Chondrocyte (in vitro differentiated cells): ENCODE measurements at places on chromosomes 5 and 9.

DNA sequence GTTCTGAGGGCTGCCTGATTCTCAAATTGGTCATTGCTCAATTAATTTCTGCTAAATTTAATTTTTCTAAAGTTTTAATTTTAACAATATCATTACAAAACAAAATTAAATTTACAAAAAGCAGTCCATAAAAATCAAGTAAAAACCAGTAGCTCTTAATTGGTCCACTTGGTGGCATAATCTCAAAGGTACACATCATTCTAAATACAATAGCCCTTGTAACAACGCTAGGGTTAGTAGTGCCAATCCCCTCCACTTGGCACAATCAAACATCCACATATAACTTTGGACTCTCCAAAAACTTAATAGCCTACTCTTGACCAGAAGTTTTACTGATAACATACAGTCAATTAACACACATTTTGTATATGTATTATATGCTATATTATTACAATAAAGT, 1.9 kb upstream of the NDUFB6 start:
- no peak for DNase-seq

- no peak for DNase-seq
Measured at GRCh38 chr9:87386490-87387025, 111.1 kb upstream of the DAPK1 start.

- no peak for DNase-seq
Measured at GRCh38 chr9:116484492-116485061, 202.5 kb upstream of the TRIM32 start.

DNA sequence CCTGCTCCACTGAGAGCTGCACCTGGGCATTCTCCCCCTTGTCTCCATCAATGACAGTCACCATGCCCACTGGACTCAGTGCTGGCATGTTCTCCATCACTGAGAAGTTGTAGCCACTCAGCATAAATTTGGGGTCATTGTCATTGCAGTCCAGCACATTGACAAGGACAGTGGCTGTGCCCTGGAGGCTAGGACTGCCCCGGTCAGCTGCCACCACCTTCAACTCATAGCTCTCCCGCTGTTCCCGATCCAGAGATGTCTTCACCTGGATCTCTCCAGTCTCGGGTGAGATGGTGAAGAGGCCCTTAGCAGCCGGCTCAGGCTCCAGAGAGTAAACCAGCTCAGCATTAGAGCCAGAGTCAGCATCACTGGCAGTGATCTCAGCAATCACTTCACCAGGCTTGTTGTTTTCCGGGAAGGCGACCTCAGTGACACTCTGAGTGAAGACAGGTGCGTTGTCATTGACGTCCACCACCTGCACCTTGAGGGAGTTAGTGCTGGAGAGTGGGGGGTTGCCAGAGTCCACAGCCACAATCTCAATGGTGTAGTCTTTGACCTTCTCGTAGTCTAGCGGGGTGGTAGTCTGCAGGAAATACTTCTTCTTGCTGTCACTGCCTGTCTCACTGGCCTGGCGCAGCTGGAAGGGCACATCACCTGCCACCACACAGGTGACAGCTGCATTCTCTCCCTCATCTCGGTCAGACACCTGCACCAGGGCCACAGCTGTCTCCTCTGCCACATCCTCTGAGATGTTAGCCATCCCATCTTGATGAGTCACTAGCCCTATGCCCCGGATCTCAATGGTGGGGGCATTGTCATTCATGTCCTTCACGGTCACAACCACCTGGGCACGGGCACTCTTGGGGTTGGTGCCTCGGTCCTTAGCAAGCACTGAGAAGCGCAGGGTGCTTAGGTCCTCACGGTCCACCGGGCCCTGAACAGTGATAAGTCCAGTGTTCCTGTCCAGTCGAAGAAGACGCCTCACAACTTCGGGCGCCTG, 13.5 kb downstream of the PCDH1 start:
- no peak for DNase-seq

DNA sequence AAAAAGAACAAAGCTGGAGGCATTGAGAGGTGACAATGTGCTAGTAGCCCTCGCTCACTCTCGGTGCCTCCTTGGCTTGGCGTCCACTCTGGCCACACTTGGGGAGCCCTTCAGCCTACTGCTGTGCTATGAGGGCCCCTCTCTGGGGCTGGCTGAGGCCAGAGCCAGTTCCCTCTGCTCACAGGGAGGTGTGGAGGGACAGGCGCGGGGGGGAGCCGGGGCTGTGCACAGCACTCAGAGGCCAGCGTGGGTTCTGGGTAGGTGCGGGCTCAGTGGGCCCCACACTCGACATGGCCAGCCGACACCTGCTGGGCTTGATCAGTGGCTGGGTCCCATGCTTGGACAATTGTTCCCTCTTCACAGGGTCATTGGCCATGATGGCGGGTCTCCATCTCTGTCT, 202.5 kb upstream of the GRAMD2B start:
- DNase-seq, result peak; percentile 86

DNA sequence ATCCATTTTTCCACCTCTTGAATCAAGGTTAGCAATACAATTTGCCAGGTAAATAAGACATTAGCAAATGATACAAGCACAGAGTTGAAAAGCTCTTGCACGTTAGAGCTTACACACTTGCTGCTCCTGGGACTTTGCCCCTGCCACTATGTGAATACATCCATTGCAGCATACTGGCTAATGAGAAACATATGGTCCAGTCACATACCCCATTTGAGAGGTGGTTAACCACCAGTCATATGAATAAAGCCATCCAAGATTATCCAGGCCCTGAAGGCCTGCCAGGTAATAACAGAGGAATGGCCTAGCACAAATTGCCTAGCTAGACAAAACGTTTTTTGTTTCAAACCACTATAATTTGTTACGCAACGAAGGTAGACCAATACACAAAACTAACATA, 45.8 kb upstream of the FTMT start:
- no peak for DNase-seq

DNA sequence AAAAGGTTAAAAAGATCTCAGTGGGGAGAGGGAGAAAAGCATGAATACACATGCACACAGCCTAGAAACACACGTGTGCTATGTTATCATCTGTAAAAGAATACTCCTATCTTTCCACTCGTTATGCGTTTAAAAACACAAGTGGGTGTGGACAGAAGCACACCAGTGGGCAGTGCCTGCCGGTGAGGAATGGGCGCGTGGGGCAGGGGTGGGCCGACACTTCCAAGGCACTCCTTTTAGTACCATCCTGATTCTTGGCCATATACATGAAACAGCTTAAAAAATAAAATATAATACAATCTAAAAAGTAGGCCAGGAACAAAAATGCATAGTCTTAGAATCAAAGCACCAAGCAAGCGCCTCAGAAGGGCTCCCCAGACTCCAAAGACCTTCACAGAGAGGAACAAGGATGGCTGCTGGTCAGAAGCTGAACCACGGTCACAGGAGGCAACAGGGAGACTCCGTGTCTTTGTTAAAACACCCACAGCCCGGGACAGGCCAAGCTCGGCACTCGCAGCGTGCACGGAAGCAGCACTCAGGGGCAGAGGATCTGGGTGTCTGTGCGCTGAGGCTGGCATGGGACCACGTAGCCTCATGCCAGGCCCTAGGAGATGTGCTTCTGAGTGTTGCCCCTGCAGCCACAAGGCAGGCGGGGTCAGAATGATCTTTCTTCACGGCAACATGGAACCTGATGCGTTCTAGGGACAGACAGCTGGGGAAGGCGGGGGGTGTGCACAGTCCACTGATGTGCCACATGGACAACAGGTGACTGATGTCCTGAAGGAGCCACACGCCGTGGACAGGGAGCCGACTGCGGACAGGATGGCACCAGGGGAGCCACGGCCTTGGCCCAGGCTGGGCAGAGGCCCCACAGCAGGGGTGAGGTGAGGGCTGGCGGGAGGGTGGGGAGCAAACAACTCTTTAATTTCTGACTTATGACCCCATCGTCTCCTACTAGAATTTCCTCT, 15.9 kb downstream of the BRD9 start:
- DNase-seq, result peak; percentile 68

GRCh38 chr5:150245111-150245789, 44.3 kb downstream of the CAMK2A start:
- no peak for DNase-seq

DNA sequence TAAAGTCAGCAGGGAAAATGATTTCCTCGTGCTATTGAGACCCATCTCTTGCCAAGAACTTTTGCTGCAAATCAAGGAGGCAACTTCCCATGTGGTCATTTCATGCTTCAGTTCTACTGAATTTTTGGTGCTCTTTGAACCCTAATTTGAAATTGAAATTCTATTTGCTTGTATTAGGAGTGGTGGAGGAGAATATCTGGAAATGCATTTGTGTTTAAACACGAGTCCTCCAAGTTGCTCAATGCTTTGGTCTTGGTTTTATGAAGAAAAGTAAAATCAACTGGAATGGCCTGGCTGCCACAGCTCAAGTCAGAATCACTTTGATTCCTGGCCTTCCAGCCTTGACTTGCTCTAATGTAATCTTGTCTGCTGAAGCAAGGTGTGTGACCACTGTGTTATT, 613.2 kb downstream of the TLE1 start:
- no peak for DNase-seq

DNA sequence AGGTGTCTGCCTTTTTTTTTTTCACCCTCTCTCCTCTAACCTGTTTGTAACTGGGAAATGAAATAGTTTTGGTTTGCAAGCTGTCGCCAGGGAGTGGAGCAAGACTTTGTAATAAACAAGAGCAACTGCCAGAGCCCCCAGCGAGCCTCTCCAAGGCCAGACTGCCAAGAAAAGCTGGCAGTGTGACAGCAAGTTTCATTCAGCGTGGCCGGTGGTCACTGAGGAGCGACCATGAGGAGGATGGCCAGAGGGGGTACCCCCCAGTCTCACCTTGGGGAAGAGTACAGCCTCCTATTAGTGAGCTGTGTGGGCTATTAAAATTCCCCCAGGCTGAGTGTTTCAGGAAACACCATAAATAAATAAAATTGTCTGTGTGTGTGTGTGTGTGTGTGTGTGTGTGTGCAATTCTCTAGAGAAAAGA, 49.9 kb downstream of the ZFAND5 start:
- DNase-seq, result no peak

DNA sequence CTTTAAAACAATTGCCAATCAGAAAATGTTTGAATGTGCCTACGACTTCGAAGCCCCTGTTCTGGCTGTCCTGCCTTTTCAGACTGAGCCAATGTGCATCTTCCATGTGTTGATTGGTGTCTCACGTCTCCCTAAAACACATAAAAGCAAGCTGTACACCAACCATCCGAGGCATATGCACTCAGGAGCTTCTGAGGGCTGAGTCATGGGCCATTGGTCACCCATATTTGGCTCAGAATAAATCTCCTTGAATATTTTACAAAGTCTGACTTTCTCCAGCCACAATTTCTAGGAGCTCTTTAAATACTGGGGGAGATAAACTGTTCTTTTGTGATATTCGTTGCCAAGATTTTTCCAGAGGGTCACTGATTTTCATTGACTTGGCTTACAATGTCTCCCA, 53.9 kb downstream of the C9orf57 start:
- DNase-seq, result no peak

- no peak for DNase-seq
Measured at GRCh38 chr5:146794326-146795029, 84.1 kb downstream of the PPP2R2B start.

DNA sequence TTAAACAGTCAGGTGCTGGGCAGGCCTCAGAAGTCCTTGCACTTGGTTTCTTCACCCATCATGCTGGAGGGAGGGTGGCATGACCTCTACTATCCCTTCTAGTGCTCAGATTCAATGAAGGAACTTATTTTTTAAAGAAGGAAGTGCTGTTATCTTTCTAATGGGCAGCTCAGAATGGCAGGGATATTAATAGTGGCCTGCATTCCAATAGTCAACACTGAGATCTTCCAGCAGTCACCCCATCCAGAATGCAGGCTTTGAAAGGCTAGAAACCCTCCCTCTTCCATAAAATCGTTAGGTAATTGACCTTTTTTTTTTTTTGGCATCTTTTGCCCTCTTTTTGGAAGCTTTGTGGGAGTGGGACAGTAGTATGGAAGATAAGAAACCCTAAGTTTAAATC, 325.0 kb downstream of the ARRDC3 start:
- no peak for DNase-seq

GRCh38 chr9:109894473-109894872, 114.5 kb downstream of the PALM2AKAP2 start:
- no peak for DNase-seq

GRCh38 chr9:113399646-113400200, 1.4 kb downstream of the ALAD start:
- DNase-seq, result no peak

- DNase-seq, result no peak
Measured at GRCh38 chr5:172765766-172766286, 5.2 kb downstream of the DUSP1 start.

- DNase-seq, result no peak
Measured at GRCh38 chr5:104298518-104298917, 735.9 kb upstream of the NUDT12 start.

DNA sequence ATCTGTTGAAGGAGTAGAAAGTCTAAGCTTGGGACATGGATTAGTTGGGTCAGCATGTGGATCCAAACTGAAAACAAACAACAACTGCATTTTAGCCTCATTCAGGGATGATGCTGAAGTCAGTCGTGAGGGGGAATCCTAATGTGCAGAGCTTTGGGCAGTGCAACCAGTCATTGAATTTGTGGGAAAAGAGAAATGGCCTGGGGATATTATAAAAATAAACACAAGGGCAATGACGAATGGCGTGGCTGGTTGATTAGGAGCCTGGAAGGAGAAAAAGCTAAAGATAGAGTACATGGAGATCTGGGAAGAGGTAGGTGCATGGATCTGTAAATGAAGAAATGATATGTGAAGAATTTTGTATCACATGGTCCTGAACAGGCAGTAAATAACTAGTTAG, 477.6 kb downstream of the TLE1 start:
- DNase-seq, result no peak

DNA sequence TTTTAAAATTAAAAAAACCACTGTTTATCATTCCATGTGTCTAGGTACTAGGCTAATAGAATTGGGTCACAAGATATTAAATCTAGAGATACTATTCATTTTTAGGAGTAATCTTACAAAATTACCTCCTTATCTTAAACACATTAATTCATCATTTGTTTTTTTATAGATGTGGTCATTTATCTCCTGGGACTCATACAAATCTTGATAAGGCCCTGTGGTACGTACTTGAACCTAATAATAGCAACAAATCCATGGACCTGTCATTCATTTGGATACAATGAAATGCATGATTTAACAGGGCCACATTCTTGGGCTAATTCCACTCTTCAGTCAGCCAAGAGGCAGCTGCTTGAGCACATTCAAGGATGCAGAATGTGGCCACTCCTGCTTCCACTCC, 66.4 kb upstream of the MARCHF11 start:
- DNase-seq, result no peak

GRCh38 chr9:36665921-36666431, 93.3 kb downstream of the MELK start:
- DNase-seq, result no peak

GRCh38 chr5:17893026-17893635, 258.9 kb downstream of the TAF11L14 start:
- DNase-seq, result no peak

DNA sequence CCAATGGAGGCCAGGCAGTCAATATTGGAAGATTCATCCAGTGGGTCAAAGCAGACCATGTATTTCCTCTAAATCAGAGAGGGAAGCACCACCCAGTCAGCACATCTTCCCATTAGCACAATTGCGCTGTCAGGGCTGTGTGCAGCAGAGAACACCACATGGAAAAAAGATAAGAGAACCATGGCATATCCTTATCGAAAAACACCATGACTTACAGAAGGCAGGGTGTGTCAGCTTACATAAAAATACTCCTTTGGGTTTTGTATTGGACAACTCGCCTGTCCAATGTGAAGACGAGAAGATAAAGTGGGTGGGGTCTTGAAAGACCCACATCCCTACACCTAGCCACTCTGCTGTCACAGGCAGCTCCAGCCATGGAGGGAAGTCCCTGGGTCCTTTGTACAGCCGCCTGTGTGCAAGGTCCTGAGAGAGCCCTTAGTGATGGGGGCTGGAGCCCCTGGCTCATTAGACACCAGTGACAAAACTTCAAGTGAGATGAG, 71.9 kb upstream of the SPATA31E1 start:
- no peak for DNase-seq
